ENCODE measurements at places on chromosomes 7 and 10.

- no peak for DNase-seq
Observed at GRCh38 chr10:73156054-73156453, 11.8 kb downstream of the ECD start.

GRCh38 chr10:46028584-46029460 lies 1.6 kb downstream of the NCOA4 start:
- no peak for DNase-seq

DNA sequence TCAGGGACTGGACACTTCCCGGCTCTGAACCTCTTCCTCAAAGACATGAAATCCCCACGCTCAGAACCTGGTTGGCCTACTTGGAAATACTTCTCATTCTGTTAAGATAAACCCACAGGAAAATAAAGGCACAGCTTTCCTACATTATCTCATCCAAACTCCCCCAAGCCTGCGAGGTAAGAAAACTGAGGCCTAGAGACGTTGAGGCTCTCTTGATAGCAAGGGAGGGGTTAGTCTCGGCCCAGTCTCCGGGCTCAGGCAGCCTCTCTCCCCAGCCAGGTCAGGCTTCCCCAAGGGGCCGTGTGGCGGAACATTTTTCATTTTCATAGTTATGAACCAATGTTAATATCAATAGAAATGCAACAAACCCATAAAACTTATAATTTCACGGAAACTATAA lies 4.6 kb upstream of the EIF3B start:
- no peak for DNase-seq

GRCh38 chr7:7988706-7989105 lies 20.1 kb downstream of the GLCCI1 start:
- no peak for DNase-seq

- no peak for DNase-seq
Observed at GRCh38 chr10:116733566-116733965, 8.8 kb downstream of the HSPA12A start.

DNA sequence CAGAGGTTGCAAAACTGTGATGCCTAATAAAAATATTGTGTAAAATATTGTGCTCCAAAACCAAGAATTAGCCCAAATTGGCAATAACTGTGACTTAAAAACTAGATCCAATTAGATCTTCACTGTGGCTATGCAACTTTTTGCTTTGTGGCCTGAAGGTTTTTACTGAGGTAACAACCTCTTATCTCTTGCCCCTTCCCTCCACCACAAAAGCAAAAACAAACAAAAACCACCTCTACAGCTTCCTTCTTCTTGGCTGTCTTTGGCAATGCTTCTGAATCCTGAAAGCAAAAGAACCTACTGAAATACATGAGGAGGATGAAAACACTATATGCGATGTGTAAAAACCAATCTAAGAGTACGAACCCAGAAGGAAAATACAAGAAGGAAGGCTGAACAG lies 226.7 kb upstream of the MBL2 start:
- no peak for DNase-seq

- DNase-seq = no peak
Observed at GRCh38 chr7:42100156-42100508, 136.9 kb downstream of the GLI3 start.

- no peak for DNase-seq
Observed at GRCh38 chr10:36666451-36666850, 458.9 kb upstream of the ANKRD30A start.

DNA sequence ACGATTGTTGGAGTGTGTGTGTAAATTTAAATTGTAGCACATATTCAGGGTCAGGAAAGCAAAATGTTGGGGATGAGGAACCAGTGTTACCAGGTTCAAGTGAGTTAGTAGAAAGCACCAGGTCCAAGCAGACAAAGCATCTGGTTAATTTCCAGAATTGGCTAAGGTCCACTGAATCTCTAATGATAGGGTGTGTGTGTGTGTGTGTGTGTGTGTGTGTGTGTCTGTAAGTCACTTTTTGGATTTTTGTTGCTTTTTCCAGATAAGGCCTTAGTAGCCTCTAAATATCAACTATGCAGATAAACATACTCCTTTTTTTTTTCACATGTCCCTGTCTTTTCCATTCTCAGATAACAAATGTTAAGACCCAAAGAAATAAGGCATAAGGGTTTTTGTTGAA lies 36.6 kb upstream of the FMC1 start:
- DNase-seq = no peak

DNA sequence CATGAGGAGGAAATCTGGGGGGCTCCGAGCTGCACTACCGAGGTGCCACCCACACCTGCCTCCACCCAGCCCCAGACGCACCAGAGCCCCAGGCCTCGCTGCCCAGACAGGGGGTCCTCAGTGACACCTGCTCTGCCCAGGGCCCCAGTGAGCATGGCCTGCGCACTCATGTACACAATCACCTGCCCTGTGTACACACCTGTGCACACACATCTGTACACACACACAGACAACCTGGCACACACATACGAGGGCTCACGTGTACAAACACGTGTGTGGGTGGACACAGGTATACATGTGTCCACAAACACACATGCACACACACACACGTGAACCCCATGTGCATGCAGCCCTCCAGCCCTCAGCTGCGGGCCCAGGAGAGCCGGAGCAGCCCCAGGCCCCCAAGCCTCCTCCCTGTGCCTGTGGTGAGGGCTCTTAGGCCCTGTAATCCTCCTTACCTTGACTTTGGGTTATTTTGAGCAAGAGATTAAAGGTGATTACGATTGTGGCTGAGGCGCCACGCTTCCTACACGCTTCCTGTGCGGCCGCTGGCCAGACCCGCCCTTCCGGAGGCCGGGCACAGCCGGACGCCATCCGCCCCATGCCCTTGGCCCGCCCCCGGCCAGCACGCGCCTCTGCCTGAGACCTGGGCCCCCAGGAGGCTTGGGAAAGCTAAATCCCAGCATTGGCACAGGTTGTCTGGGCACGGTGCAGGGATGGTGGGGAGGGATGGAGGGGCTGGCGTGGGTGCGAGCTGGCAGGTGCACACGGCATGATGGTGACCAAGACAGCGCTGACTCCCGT lies 71.9 kb downstream of the ELFN1 start:
- DNase-seq = no peak

- no peak for DNase-seq
Observed at GRCh38 chr7:31419505-31420055, 79.1 kb upstream of the NEUROD6 start.

DNA sequence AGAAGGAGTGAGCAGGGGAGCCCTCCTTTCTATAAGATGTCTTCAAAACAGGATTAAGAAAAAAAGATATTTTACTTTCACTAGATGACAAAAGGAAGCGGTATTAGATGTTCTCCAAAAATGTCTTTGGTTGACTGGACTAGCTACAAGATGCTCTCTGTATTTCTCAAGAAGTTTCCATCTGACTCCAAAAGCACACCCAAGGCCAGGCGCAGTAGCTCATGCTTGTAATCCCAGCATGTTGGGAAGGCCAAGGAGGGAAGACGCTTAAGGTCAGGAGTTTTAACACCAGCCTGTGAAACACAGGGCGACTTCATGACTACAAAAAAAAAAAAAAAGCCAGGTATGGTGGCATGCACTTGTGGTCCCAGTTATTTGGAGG lies 84.5 kb downstream of the PIP4K2A start:
- no peak for DNase-seq

DNA sequence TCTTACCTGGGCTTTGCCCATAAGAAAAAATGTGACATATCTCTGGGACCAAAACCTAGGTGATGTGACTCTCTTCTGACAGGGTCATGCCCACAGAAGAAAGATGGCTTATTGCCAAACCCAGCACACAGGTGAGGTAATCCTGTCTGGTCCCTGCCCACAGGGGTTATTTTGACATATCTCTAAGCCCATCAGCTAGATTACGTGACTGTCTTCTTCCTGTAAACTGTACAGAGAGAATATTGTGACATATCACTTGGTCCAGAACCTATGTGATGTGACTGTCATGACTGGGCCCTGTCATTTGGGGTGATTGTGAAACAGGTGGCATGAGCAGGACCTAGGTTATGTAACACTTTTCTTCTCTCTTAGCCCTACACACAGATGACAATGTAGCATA lies 48.8 kb upstream of the ZNF680 start:
- no peak for DNase-seq

GRCh38 chr7:100949227-100949932 lies at the start of gene MUC3A:
Gene MUC3A (plus strand): TSS chr7:100949534. CDS start chr7:100949625, 91 bp downstream.
- DNase-seq = no peak

DNA sequence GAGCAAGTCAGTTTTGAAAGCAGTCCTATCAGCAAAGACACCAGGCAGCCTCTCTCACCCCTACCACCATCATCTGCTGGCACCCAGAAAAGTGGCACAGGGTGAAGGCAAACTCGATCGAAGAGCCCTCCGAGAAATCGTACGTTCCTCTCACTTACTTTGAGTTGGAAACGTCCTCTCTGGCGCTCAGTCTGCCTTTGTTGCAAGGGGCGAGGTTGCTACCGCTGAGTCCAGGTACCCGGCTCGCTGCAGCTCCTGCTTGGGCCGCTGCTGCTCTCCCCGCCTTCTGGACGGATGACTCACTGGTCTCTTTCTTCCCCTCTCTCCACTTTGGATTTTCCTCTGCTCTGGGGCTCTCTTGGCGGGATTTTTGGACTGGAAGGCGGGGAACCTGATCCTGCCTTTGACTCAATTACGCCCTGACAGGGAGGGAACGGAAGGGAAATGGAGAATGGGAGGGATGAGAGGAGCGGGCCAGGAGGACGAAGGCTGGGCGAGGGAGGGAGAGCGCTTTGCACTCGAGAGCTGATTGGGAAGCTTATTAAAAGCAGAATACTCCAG lies at the start of gene PTN:
TSS of gene PTN (minus strand) at position 453 of the 561 bp plus-strand sequence. CDS start 88,760 bp downstream, outside the sequence.
- DNase-seq = no peak

DNA sequence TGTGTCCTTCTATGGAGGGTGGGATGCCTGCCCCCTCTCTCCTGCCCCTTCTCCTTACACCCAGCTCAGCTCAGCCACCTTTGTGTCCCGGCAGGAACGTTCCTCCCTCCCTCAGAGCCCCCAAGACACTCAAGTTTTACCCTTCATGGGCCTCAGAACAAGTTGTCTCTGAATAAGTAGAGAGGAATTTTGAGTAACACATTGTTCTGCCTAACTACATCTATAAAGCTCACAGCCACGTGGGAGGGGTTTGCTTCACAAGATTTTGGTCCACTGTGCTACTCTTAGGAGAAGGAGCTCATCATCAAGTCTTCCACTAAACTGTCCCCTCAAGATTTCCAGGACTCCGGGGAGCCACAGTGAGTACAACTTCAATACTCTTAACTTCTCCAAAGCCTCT lies 51.6 kb upstream of the ZNF32 start:
- no peak for DNase-seq

DNA sequence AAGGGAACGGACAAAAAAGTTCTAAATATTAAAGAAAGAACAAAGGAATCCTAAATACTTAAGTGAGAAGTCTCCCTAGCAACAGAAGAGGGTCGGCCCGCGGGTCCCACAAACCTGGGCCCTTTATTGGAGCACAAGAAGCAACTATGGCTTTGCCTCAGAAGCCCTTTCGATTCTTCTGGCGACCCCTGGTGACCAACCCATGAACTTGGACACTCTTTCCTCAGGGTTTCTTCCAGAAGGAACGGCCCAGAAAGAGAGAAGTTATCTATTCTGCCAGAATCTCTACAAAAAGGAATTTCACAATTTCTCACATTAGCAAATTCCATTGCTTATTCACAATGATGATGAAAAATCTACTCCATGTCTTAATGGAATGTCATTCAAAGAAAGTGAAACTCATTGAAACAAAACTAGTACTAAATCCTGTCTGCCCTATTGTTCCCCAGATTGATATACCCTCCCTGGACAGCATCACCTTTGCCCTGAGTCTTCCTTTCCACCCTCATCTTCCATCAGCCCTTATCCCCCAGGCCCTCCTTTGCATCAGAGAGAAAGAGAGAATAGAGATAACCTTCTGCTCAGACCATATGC lies 43.7 kb downstream of the CPVL start:
- DNase-seq = no peak

- DNase-seq = peak; percentile 54
Observed at GRCh38 chr7:4791738-4792536, 16.5 kb downstream of the AP5Z1 start.

- DNase-seq = no peak
Observed at GRCh38 chr10:91590904-91591796, 41.7 kb downstream of the PPP1R3C start.

DNA sequence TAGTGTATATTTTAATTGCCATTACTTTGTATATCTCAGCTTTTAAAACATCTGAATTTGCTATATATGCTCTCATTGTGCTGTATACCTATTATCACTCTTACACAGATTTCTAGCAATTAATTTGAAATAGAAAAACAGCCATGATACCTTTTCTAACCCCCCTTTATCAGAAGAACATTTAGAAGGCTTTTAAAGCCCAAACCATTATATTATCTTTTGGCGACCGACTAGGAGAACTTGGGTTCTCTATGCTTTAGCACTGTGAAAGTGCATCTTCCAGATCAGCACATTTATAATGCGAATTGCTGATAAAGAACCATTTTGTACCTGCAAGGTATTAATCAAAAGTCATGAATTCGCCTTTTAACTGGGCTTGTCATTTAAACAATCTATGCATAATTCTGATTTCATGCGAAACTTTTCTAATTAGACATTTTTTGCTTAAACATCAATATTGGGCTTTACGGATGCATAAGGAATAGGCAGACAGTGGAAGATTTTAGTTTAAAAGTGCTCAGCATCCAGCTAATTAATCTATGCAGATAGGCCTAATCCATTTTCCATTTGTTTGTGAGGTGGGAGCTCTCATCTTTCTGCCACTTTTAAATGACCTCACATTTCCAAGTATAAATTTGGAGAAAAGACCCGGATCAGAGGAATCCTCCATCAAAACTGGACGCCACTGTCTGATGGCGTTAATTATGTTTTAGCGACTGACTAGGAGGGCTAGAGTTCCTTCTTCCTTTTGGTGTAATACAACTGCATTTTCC lies 1.2 kb upstream of the MLLT10 start:
- DNase-seq = no peak

- no peak for DNase-seq
Observed at GRCh38 chr7:108079276-108079647, 50.9 kb downstream of the LAMB4 start.
